ENCODE measurements at places on chromosomes 16 and 17.

- DNase-seq = no peak
These were observed 428 bp upstream of the ANTKMT start for GRCh38 chr16:720447-720989.

DNA sequence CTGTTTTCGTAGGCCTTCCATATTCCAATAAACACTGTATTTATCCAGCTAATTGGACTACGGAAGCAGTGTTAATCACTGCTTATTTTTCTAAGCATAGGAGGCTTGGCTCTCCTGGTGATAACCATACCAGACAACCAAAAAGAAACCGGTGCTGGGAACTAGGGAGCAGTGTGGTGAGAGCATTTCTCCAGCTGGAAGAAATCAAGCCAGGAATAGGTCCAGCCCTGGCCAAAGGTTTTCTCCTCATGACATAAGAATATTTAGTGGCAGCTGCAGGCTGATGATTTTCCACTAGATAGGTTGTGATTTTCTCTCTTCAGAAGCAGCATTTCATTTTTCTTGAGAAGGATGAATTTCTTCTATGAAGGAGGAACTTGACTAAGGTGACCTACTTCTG lies 141.5 kb downstream of the TRIM37 start:
- no peak for DNase-seq

DNA sequence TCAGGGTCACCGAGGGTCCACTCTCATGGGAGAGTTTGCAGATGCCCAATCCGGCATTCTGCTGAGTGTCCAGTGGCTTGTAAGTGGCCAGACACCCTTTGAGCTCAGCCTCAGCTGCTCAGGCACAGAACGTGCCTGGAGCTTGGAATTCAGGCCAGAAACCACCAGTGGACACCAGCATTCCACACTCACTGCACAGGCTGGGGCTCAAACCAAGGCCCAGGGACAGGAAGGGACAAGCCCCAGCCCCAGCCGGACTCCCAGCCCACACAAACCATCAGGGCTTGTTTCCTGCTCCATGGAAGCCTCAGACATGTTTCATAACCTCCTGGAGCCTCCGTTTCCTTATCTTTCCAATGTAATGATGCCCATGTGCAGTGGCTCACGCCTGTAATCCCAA lies 5.0 kb upstream of the NPRL3 start:
- no peak for DNase-seq

DNA sequence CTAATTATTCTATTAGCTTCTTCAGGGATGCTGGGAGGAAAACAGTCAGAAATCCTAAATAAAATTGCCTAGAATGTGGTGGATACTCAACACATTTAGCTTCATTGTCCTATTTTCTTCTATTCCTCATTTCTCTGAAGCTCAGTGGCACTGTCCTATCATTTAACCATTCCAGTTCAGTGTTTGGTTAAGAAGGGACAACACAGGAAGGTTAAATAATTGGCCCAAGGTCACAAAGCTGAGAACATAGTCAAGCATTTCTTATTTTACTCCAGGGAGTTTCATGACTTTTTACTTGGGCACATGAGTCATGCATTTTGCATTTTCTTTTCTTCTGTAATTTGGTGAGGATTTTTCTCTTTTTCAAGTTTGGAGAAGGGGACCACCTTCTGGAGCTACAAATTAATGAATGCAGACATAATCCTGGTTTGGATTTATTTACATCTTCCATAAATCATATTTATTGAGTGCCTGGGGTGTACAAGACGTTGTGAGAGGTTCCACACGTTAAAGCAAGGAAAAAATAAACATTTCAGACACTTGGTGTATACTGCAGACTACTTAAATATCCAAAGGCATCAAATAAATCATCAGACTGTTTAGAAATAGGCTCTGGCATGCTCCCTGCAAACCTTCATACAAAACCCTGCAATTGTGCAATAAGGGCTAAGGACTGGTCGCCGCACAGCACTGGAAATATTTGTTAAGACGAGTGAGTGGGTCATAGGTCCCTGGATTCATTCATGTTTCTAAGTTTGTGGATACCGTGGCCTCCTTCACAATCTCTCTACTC lies 263.9 kb downstream of the MAF start:
- no peak for DNase-seq

DNA sequence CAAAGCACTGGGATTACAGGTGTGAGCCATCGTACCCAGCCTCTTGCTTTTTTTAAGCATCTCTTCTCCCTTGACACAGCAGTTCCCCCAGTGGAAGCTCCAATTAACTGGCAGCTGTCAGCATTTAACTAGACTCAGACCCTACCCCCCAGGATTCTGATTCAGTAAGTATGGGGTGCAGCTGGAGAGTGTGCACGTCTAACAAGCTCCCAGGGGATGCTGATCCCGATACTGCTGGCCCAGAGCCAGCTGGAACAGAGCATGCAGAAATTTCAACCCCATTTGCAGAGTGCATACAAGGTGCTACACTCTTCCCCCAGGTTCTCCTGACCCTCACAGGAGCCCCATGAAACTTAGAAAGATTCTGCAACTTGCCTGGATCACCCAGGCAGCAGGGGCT lies 27.7 kb upstream of the BCO1 start:
- DNase-seq = no peak

GRCh38 chr16:79847101-79847500 lies 246.6 kb upstream of the MAF start:
- DNase-seq = no peak

DNA sequence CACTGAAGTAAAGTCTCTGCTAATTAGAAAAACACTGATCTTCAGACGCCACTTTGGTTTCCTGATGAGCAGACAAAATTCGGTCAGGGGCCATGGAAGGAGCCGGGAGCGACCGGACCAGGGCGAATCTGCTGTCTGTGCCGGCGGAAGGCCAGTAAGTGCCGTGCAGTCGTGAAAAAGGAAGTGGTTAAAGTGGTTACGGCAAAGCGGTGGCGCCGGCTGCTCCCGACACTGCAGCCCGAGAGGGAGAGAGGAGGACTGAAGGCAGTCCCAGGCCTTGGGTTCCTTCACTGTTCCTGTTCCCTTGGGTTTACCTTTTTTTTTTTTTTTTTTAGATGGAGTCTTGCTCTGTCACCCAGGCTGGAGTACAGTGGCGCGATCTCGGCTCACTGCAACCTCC lies 17.3 kb upstream of the HEXD start:
- DNase-seq = no peak

GRCh38 chr17:16916557-16916920 lies 55.4 kb downstream of the TNFRSF13B start:
- no peak for DNase-seq

DNA sequence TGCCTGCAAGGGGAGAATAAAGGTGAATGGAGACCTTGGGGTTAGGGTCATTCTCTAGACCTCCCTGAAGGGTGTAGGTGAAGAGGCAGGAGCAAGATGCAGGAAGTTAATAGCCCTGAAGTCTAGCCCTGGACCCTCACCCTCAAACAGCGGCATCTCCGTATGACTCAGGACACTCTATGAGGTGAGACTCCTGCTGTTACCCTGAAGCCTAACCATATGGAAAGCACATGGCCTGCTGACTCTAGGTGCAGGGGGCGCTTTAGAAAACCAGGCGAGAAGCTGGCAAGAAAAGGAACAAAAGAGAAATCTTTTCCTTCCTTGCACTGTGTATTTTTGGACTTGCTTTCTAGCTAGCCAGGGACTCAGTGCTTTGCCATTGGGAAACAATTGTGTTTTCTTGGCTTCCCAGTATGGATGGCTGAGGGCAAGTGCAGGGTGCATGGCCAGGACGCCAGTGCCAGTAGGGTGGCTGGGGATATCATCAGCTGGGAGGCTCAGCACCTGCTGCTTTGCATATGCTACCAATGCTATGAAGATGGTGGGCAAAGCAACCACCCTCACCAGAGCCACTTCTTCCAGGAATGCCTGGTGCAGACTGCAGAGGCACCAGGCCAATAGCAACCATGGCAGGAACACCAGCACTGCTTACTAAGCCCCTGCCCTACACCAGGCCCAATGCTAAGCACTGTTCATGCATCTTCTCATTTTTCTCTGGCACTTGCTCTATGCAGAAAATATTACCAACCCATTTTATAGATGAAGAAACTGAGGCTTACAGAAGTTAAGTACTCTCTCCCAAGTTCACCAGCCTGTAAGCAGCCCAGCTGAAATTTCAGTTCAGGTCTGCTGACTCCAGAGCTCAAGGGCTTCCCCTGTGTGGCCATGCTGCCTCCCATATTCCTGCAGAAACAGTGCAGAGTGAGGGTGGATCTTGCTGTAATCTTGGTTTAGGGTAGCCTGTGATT lies 425.1 kb downstream of the SLC39A11 start:
- DNase-seq = no peak

DNA sequence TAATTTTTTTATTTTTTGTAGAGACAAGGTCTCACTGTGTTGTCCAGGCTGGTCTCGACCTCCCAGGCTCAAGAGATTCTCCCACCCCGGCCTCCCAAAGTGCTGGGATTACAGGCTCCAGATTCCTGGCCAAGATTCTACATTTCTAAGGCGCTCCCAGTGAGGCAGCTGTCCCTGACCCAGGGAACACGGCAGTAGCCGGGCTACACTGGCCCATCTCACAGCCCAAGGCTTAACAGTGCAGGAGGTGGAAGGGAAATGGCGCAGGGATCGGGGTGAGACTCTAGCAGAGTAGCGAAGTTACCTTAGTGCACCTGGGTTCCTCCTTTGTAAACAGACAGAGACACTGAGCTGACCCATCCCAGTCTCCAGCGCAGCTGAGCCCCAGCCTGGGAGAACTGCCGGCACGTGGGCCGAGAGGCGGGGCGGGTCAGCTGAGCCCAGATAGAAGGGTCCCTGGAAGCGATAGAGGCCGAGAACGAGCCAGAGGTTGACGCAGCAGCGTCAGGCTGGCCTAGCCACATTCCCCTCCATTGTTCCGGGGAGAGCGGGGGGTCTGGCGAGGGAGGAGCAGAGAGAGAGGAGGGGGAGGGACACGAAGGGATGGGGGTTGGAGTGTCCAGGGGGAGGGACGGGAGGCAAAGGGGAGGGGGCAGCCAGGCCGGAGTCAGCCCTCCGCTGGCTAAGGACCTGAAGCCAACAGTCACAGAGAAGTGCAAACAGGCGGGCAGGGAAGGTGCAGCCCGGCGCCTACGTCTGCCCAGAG lies 2.5 kb downstream of the CARHSP1 start:
- DNase-seq = no peak

DNA sequence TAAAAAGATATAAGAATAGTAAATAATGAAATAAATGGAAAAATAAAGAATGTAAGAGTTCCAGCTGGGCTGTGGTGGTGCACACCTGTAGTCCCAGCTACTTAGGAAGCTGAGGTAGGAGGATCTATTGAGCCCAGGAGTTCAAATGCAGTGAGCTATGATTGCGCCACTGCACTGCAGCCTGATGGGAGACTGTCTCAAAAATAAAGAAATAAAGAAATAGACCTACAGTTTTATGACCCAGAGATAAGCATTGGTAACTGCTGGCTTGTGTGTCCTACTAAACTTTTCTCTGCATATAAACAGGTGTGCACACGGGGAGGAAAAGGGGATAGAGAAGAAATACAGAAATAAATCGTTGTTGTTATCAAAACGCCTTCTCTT lies 7.8 kb upstream of the PDP2 start:
- DNase-seq = no peak
